ENCODE measurements at places on chromosomes 5 and 9.

DNA sequence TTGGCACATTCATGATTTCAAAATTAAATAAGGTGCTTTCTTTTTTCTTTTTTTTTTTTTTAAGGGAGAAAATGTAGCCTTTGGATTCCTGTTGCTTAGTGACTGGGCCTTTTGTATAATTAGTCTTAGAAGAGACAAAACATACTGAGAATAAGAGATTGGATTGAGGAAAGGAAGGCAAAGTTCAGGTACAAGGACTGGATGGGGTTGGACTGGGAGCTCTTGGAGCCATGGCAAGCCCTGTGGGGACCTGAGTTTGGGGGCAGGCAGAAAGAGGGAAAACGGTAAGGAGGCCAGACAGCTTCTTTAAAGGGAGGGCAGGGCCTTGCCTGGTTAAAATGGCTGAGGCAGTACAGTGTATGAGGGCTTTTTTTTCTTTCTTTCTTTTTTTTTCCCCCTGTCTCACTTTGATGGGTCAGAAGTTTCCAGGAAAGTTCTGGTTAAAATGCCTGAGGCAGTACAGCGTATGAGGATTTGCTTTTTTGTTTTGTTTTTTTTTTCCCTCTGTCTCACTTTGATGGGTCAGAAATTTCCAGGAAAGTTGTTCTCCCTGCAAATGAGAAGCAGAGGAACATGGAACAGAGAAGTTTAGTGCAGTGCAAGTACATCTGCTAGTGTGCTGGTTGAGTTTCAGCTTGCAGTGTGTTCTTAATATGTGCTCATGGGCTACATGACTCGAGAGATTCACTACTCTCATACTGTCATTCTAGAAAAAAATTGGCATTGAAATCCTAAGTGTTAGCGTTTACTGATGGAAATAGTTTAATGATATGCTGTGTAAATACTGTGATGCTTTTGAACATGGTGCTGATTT, 16.8 kb downstream of the SNX18 start:
- no peak for DNase-seq

DNA sequence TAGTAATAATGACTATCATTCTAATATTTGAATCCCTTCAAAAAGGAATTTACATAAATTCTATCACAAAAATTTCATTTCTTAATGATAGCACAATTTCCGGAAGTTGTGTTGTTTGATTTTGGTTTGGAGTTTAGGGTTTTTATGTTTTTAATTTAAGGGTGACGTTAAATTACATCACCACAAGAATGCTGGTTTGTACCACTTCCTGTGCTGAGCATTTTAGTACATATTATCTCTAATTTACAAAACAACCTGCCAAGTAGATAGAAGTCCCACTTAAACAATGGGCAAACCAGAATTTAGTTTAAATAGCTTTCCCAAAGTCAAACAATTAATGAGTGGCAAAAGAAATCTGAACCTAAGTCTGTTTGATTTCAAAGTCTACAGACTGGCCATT, 63.4 kb downstream of the DENND1A start:
- no peak for DNase-seq

DNA sequence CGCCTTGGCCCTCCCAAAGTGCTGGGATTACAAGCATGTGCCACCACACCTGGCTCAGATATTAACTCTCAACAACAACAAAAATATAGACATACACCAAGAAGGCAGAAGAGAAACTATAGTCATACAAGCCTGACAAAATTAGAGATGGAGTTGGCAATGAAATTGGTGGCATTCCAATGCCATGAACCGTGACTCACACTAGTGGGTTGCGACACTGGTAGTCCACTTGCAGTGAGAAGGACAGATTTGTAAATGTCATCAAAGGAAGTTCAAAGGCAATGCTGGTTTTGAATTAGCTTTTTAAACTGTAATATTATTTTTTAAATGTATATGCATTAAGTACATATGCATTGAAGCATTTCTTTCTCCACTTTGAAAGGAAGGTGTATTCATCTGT, 8.5 kb upstream of the DNAJC25 start:
- peak; percentile 68 for DNase-seq

- no peak for DNase-seq
Observed at GRCh38 chr5:57937025-57937424, 454.4 kb upstream of the ACTBL2 start.

DNA sequence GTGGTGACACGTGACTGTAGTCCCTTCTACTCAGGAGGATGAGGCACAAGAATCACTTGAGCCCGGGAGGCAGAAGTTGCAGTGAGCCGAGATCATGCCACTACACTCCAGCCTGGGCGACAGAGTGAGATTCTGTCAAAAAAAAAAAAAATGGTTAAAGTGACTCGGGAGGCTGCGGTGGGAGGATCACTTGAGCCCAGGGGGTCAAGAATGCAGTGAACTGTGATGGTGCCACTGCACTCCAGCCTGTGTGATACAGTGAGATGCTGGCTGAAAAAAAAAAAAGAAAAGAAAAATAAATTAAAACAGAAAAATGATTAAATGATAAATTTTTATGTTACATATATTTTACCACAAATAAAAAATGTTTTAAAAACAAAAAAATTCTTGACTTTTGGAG, 51.9 kb downstream of the KLF4 start:
- no peak for DNase-seq

- DNase-seq, result no peak
Observed at GRCh38 chr9:82106536-82106935, 118.0 kb downstream of the SPATA31D1 start.

DNA sequence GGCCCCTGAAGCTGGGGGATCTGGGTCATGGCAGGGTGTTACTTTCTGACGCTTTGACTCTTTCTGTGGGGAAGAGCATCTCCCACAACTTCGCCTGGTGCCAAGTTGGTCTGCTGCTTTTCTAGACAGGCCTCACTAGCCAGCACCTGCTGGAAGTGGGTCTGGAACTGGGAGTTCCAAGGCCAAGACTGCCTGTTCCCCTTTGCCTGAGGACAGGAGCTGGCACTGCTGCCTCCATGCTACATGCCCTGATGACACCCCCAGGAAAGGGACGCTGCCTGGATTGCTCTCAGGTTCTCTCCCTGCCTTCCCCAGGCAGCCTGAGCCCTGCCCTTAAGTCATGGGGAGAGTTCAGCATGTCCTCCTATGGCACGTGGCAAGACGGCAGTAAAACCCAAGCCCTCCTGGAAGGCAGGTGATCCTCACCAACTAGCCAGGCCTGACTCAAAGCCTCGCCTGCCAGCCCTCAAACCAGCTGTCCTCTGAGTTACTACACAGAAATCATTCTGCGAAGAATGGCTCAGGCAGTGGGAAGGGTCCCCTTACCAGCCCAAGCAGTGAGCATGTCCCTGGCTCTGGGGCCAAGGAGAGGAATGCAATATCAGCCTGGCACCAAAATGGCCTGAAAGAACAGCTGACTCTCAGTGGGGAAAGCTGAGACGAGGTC, 35.8 kb downstream of the SEC61B start:
- no peak for DNase-seq

GRCh38 chr9:7241694-7242093, 483.9 kb downstream of the KDM4C start:
- DNase-seq, result no peak

GRCh38 chr5:82147860-82148573, 130.1 kb downstream of the RPS23 start:
- DNase-seq, result no peak

DNA sequence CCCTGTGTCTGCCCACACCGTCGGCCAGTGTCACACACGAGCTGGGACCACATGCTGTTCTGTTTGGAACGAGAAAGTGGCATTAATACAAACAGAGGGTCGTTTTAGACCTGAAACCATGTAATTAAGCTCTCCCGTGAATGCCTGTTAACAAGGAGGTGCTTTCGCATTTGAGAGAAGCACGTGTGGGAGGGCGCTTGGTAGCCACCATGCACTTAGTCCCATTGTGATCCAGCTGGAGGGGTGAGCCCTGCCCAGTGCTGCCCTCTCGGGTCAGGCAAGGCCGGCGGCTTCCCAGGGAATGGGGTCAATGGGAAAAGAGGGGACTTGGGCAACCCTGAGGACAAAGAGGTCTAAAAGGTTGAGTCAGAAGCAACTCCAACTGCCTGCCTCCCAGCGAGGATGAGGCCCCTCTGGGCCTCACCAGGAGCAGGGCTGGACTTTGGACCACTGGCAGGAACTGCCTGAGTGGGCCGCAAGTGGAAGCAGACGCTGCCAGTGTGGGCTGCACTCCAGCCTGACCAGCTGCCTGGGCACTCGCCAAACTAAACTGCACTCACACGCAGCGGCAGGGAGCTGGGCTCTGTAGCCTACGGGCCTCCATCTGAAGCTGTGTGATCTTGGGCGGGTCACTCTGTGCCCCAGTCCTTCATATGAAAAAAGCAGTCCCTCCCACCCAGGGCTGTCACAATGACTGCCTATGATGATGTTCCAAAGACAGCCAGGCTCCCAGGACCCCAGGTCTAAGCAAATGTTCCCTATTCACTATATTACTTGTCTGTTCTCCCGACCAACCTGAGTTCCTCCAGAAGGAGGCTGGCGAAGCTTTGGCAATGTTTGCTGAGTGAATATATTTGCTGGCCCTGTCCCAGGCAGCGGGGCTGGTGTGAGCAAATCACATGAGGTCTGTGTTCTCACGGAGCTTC, 195.7 kb downstream of the CDK5RAP2 start:
- DNase-seq, result peak; percentile 93

GRCh38 chr5:10323588-10324488, 16.1 kb upstream of the CMBL start:
- peak; percentile 30 for DNase-seq

DNA sequence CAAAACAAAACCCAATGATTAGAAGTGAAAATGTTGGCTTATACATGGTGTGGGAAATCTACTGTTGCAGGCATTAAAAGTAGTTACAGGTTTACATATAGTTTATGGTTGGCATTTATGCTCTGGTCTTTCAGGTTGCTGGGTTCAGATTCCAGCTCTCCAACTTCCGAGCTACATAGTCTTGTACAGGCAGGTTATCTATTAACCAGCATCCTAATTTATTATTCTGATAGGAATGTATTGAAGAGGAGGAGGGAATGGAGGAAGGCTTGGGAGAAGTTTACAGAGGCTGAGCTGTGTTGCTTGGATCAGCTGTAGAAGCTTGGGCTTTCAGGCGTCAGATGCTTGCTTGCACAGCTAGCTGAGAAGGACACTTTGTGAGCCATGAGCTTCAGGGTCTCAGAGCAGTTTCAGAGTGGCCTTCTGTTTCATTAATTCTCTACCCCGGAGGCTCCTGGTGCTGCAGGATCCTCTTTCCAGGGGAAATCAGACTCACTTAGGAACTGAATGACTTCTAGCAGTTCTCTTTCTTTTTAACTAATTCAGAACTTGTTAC, 11.7 kb upstream of the ERBIN start:
- DNase-seq, result peak; percentile 17

GRCh38 chr9:108703429-108703828, 152.4 kb downstream of the ACTL7B start:
- DNase-seq, result no peak

- DNase-seq, result no peak
Observed at GRCh38 chr5:164266571-164266970, 761.2 kb downstream of the MAT2B start.

DNA sequence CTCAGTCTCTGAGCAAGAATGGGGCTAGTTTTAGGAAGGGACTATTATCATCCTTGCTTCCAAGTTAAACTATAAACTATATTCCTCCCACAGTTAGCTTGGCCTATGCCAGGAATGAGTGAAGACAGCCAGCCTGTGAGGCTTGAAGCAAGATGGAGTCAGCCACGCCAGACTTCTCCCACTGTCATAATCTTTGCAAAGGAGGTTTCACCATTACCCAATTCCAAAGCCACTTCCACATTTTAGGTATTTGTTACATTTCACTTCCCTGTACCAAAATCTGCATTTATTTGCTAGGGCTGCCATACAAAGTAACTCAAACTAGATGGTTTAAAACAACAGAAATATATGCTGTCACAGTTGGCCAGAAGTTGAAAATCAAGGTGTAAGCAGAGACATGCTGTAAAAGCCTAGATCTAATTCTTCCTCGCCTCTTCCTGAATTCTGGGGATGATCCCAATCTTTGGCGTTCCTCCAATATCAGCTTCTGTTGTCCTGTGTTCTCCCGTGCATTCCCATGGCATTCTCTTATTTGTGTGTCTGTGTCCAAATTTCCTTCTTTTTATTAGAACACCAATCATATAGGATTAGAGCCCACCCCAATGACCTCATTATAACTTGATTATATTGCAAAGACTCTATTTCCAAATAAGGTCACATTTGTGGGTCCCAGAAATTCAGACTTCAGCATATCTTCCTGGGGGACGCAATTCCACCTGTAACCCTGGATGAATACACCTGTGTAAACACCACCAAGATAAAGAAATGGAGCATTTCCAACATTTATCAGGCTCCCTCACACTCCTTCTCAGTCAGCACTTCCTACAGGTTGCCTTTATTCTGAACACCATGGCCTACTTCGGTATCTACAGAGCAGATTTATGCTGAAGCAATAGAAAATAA, 126.8 kb downstream of the GCNT1 start:
- no peak for DNase-seq

DNA sequence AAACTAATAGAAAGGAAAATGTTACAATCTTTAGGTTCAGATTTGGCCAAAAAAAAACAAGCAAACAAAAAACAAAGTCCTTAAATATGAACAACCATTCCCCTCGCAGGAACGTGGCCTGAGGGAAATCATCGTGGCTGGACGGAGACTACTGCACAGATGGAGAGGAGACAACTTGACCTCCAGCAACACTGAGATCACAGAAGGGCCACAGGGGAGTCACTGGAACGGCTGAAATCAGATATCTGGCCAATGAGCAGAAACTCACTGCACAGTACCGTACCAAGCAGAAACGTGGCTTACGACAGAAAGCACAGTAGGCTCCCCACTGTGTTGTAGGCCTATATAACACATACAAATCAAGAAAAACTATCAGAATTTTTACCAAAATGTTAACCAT, 27.7 kb downstream of the CAMSAP1 start:
- no peak for DNase-seq

DNA sequence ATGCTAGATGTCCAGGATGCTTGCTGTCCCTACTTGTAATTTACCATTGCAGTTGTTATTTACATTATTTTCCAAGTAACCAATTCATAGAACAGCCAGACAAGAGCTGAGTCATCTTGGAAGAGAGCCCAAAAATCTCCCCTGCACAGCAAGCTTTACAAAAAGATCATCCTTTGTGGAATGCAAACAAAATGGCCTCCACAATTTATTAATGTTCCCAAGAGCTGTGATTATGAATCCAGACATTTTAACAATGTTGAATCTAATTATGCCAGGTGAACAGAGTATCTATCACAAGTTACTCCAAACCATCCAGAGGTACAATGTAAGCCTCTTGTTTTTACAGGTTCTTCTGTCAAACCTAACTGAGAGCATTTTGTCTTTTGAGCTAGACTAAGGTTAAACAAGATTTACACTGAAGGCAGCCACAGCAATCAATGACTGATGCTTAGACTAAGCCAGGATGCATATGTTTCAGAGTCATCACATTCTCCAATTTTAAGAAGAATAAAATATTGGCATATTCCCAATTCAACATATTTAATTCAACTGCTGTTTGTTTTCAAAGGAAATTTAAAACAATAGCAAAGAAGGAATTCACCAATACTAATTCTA, 95.3 kb upstream of the SLC12A2 start:
- peak; percentile 10 for DNase-seq

- no peak for DNase-seq
Observed at GRCh38 chr9:77946969-77947620, 84.5 kb downstream of the GNAQ start.

All from HepG2 (cell line).